HCEC 1CT (cell line): ENCODE measurements at places on chromosomes 4 and X.

GRCh38 chr4:81061344-81061730, 30.8 kb downstream of the BMP3 start:
- DNase-seq, result no peak

GRCh38 chrX:8845469-8845868, 44.3 kb upstream of the FAM9A start:
- DNase-seq, result no peak

- DNase-seq, result no peak
Measured at GRCh38 chr4:112751447-112751846, 114.5 kb downstream of the LARP7 start.

GRCh38 chr4:28682847-28683246, 1822.2 kb downstream of the STIM2 start:
- DNase-seq, result no peak

DNA sequence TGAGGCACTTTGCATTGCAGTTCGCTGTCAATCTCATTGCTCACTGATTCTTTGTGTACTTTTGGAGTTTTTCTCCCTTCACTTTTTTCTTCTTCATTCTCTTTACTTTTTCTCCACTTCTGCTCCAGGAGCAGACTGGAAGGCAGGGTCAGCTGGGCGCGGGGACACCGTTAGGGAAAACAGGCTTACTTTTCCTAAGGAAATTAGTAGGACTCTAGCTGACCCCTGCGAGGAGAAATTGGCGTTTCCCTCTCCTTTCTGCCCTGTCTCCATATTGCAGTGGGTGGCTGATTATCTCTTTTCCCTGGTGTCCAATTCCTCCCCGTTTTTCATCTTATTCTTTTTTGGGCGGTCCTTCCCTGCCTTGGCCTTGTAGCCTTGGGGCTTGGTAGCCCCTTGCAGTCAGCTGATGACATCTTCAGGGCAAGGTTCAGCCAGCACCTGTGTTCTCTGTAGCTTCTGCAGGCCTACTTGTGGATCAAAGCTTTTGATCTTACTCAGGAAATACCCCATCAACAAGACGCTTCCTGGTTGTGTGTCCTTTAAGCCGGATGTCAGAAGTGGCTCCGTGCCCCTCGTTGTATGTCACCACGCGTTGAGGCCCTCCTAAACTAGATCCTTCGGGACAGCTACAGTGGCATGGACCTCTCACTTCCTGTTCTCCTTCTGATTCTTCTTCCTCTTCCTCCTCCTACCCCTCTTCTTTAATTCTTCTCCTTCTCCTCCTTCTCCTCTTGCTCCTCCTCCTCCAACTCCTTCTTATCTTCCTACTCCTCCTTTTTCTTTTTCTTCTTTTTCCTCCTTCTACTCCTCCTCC, 36.1 kb downstream of the NBDY start:
- DNase-seq, result no peak

DNA sequence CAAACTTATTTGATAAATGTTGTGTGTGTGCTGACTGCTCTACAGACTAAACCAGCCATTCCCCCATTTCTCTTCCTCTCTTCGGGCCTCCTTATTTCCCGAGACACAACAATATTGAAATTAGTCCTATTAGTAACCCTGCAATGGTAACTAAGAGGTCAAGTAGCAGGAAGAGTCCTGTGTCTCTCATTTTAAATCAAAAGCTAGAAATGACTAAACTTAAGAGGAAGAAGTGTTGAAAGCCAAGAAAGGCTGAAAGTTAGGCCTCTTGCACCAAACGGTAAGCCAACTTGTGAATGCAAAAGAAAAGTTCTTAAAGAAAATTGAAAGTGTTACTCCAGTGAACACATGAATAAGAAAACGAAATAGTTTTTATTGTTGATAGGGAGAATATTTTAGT, 357.8 kb upstream of the SLC7A11 start:
- DNase-seq, result no peak

GRCh38 chr4:70488748-70489147, 16.8 kb downstream of the MUC7 start:
- no peak for DNase-seq

GRCh38 chr4:83138946-83139345, 24.4 kb upstream of the PLAC8 start:
- DNase-seq, result no peak

- DNase-seq, result peak; percentile 1
Measured at GRCh38 chrX:8971116-8971515, 62.8 kb downstream of the FAM9B start.

GRCh38 chr4:151694961-151695720, 65.7 kb downstream of the GATB start:
- DNase-seq, result no peak

GRCh38 chr4:158259955-158260575, 49.8 kb downstream of the TMEM144 start:
- peak; percentile 19 for DNase-seq

GRCh38 chrX:45619290-45619689, 418.6 kb upstream of the DIPK2B start:
- DNase-seq, result peak; percentile 12

DNA sequence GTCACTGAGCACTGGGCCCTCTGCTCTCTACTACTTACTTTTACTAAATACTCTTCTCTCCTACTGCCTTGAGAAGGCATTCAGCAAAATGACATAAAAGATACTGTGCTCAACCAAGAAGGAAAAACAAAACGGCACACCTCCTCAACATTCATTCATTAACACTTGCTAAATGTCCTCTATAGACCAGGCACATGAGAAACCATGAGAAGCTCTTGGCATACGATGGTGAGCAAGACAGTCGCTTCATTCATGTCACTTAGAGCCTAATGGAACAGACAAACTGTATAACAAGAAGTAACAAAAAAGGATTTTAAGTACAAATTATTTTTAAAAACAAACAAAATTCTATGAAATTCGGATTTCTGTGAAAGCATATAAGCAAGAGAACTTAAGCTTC, 38.7 kb downstream of the COL25A1 start:
- DNase-seq, result no peak

DNA sequence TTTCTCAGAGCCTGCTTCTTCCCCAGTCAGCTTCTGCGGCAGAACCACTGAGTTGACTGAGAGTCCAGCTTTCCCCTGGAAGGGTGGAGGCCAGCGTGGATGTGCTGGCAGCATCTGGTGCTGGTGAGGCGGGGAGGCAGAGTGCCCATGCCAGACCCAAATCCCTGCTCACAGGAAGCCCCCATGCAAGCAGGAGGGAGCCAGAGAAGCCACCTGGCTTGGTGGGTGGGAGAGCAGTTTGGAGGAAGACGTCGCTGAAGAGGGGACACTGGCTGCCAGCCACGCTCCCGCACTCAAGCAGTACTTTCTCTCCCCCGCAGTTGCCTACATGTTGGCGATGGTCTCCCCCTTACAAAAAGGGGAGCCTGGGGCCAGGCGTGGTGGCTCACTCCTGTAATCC, 6.0 kb downstream of the PDZD4 start:
- DNase-seq, result no peak

- DNase-seq, result peak; percentile 5
Measured at GRCh38 chrX:49876750-49877149, 2.5 kb upstream of the USP27X start.

- DNase-seq, result no peak
Measured at GRCh38 chr4:60656171-60656570, 544.0 kb upstream of the ADGRL3 start.

GRCh38 chrX:22338740-22339139, 66.0 kb downstream of the CBLL2 start:
- DNase-seq, result peak; percentile 48

DNA sequence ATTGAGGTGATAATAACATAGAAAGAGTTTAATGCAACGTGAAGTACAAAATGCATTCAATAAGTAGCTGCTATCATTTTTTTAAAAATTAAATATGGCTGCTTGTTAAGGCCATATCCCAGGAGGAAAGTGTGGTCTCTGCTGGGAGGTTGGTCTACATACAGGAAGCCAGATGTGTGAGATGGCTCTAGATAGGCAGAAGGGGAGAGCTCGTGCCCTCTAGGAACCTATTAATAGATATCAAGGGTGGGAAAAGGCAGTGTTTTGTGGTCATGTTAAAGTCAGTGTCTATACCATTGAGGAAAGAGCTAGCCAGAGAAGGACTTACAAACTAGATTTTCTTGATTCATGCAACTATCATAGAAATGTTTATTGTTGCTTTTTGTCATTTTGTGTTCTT, 140.5 kb downstream of the KLHL8 start:
- DNase-seq, result no peak

DNA sequence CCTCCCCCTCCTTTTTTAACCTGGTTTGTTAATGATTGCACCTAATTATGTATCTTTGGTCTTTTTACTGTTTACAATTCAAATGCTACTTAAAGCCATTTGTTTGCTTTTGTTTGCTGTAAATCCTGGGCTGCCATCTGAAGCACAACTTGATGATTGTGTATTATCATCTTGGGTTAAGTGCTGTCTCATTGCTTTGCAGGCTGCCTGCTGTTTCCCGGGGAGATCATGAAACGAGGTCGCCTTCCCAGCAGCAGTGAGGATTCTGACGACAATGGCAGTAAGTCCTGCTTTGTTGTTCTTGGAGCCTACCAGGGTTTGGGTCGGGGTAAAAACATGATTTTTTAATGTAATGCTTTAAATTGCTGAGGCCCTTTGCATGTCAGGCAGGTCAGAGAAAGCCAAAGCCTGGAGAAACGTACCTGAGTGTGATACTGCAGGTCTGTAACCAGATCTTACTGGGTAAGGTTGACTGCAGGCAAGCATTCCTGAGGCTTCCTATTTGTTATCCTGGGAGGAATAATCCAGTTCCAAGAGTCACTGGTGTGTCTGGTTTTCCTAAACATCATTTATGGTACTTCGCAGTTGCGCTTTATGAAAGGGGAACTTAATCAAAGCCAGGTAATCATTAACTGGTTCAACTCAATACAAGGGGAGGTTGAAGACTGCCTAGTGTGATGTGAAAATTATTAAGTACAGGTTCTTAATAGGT, 22.2 kb downstream of the JADE1 start:
- no peak for DNase-seq

DNA sequence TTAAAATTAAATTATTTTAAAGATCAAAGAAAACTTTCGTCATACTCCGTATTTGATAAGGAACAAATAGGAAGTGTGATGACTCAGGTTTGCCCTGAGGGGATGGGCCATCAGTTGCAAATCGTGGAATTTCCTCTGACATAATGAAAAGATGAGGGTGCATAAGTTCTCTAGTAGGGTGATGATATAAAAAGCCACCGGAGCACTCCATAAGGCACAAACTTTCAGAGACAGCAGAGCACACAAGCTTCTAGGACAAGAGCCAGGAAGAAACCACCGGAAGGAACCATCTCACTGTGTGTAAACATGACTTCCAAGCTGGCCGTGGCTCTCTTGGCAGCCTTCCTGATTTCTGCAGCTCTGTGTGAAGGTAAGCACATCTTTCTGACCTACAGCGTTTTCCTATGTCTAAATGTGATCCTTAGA, at the start of gene CXCL8:
Gene CXCL8, plus strand, starts transcription at position 217 of the 426 bp plus-strand sequence. Its CDS starts 90 bp downstream, at position 307.
- DNase-seq, result peak; percentile 74

DNA sequence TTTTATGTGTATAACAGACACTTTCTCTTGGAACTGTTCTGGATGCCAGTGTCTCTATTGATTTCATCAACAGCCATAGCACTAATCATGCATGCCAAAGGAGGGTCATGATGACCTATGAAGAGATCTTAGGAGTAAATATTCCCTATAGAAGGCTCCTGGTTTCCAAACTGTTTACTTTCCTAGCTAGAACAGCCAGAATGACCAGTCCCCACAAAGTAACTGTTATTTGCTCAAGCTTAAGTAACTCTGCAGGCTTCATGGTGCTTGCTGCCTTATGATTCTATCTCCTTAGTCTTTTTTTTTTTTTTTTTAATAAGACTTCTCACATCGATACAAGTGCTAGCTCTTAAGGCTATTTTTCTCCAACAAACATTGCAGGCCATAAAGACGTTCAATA, 12.4 kb downstream of the S100G start:
- DNase-seq, result no peak

- no peak for DNase-seq
Measured at GRCh38 chr4:99826016-99826415, 9.4 kb downstream of the DAPP1 start.

DNA sequence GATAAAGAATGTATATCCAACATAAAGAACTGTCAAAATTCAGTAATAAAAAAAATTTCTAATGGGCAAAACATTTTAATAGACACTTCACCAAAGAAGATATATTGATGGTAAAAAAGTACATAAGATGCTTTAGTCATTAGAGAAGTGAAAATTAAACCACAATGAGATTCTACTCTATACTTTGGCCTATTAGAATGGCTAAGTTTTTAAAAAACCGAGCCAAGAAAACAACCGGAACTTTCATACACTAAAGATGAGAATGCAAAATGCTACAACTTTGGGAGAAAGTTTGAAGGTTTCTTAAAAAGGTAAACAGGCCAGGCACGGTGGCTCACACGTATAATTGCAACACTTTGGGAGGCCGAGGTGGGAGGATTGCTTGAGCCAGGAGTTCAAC, 20.8 kb downstream of the CNOT6L start:
- no peak for DNase-seq

GRCh38 chr4:107800706-107801105, 24.0 kb upstream of the SGMS2 start:
- DNase-seq, result no peak

DNA sequence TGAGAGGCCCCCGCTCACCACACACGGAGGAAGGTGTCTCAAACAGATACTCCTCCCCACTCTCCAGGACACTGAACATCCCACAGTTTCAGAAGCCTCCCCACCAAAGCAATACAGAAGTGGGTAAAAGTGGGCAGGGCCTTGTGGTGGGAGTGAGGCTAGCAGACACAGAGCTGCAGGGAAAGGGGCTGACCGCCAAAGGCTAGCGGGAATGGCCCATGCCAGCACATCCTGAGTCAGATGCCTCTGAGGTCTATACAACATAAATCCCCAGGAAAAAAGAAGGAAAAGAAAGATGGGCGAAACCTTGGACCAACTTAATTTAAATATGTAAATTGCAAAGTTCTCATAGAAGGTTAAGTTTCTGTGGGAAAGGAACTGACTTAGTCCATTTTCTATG, 21.9 kb upstream of the ARHGAP10 start:
- DNase-seq, result peak; percentile 68

DNA sequence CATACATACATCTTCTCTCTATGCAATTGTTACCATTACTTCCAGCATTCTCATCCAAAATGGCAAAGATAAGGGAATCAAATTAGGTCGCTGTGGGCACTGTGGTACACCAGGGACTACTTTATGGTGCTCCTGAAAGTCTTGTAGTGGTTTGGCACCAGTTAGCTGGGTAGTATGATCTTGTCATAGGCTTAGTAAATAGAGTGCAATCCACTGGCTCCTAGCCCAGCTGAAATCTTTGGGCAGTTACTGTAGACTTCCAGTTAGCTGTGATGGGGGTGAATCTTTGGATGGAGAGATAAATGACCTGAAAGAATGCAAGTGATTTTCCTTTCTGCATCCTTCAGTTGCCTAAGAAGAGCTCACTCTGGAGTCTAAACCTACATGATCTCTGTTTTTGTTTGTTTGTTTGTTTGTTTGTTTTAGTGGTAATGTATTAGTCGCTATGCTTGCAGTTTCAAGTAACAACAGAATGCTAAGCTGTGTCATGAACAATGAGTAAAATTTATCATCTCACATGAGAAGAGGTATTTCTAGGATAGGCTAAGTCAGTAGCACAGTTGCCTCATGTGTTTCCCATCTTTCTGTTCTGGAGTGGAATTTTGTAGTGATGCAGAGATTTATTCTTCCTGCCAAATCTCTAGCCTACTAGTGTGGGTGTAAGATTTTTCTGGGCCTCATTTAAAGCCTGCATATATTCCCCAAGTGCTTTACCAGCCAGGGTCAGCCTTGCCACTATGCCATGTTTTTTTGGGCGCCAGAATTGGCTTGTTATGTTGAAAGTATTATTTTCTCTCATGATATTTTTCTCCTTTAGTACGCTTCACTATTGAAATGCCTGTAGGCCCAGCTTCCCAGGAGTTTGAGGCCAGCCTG, 24.2 kb downstream of the HERC3 start:
- DNase-seq, result peak; percentile 65
